Stimulated activated CD4-positive, alpha-beta T cell treated with anti-CD3 and anti-CD28 coated beads, TNF-alpha, amount 100 ng/mL, for 1 hour (primary cell): ENCODE measurements at places on chromosomes 7 and 10.

DNA sequence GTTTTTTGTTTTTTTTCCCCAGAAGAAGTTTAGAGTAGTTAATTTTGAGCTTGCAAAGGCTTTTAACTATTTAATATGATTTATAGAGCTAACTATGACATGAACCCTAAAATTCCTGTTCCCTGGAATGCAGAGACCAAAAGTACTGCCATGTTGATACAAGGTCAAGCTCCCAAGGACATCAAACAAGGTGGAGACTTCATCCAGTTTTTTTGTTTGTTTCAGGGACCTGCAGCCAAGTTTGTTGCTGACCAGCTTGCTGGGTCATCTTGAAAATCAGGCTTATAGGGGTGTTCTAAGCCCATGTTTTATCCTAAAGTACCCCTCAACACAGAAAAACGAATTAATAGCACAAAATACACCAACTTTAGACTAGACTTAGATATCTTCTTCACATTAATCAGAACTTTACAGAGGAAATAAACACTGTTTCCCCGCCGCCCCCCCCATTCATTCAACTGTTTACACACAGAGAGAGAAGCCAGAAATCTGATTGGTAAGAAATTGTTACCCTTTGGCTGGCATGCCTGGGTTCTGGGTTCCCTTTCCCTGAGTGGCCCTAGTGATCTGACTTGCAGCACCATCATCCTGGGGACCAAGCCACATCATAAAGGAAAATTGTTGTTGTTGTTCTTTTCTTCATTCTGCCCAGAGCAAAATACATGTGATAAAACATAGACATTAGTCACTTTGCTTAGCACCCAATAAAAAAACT, 860.5 kb downstream of the CCSER2 start:
- no peak for DNase-seq

- DNase-seq = no peak
Measured at GRCh38 chr7:82335927-82336326, 107.7 kb downstream of the CACNA2D1 start.

GRCh38 chr7:45701701-45702510, 127.7 kb downstream of the ADCY1 start:
- DNase-seq = no peak

DNA sequence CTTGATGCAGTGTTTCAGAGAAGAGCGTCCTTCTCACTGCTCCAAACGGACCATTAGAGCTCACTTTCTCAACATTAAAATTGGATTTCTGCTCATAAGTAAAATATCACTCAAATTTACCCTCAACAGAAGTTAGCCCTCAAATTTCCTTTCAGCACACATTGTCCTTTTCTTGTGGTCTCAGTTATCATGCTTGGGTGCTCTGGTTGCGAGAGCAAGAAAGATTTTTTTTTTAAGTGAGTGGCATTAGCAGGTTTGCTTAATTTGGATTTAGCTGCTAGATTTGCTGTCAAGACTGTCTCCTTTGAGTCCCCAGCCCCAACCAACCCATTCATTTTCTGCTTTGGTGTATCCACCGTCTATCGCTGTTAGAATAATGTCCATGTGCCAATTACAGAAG, 2.6 kb upstream of the CH25H start:
- no peak for DNase-seq

GRCh38 chr10:124059551-124059950, 33.8 kb downstream of the CHST15 start:
- DNase-seq = no peak

GRCh38 chr7:30995536-30995935, 31.8 kb downstream of the GHRHR start:
- DNase-seq = no peak

DNA sequence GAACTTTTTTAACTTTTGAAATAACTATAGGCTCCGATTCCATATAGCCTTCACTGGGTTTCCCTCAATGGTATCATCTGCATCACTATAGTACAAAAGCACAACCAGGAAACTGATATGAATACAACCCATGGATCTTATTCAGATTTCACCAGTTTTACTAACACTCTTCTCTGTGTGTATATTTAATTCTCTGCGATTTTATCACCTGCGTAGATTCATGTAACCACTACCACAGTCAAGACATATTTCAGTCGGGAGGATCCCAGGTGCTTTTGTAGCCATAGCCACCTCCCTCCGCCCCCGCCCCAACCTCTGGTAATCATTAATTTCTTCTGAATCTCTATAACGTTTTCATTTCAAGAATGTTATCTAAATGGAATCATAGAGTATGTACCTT, 82.8 kb upstream of the C7orf33 start:
- DNase-seq = no peak

- no peak for DNase-seq
Measured at GRCh38 chr10:96646751-96647166, 59.9 kb upstream of the TM9SF3 start.

GRCh38 chr7:88331322-88331721, 24.6 kb upstream of the STEAP4 start:
- no peak for DNase-seq

- peak; percentile 77 for DNase-seq
Measured at GRCh38 chr7:30134611-30135300, at the start of gene MTURN. TSS of gene MTURN (plus strand) at chr7:30134986. CDS start at chr7:30135137, 151 bp downstream.

DNA sequence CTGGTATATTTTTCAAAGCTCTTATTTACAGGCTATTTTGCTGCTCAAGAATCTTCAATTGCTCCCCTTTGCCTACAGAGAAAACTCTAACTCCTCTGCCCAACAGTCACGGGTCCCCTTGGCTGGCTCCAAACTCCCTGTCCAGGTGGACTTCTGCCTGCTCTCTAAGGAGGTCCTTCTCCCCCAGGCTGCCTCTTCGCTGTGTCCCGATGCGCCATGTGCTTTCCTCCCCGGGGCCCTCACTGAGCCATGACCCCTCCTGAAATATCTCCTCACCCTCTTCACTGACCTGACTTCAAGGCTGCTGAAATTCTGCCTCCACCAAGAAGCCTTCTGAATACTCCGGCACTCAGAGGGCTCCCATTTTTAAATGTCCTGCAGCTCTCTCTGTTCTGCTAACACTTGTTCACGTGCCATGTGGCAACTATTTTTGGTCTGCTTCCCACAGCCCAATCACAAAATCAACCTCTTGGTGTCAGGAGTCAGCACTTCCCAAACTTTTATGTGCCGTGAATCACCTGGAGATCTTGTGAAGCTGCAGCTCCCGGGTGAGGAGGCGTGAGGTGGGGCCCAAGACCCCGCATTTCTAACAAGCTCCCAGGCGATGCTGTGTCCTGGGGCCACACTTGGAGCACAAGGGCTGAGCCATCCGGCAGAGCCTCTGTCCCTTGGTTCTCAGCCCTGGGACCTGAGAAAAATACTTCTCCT, 85.7 kb upstream of the COL13A1 start:
- no peak for DNase-seq
